ENCODE measurements at places on chromosomes 4 and X. TPM values are rescaled to one million over a fixed set of nuclear protein-coding genes. Genes with fewer than 3 reads are reported as not detected.

Gene KDR
- total RNA-seq, result not detected

Gene NRK
- total RNA-seq, result 3.6 TPM

Gene CSN1S1
- total RNA-seq, result not detected

Gene SLC4A4
- total RNA-seq, result 16.8 TPM

Gene NFXL1
- total RNA-seq, result 21.9 TPM

Gene OPRPN
- not detected for total RNA-seq

Gene LARP1B
- total RNA-seq, result 11.1 TPM

DNA sequence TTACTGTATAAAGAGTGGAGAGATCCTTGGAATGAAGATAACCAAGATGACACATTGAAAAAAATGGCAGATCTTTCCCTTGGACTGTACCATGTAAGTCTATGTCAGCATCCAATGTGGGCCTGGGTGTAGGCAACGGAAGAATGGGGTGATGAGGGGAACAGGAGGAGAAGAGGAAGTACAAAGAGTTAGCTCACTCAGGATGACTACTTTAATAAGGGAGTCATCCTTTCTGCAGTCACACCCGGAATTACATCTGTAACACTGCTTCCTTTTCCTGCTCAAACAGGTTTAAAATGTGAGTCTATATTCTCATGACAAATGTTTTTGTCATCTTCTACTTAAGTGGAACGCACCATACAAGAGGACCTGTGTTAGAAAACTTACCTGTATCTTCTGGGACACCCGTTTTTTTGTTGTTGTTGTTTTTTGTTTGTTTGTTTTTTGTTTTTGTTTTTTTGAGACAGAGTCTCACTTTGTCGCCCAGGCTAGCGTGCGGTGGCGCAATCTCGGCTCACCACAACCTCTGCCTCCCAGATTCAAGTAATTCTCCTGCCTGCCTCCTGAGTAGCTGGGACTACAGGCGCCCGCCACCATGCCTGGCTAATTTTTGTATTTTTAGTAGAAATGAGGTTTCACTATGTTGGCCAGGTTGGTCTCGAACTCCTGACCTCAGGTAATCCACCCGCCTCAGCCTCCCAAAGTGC is 18.0 kb downstream of the HPSE start:
- no peak for DNase-seq

Gene TRIM61
- 4.7 TPM for total RNA-seq

Gene MAGEA9B
- total RNA-seq, result not detected

DNA sequence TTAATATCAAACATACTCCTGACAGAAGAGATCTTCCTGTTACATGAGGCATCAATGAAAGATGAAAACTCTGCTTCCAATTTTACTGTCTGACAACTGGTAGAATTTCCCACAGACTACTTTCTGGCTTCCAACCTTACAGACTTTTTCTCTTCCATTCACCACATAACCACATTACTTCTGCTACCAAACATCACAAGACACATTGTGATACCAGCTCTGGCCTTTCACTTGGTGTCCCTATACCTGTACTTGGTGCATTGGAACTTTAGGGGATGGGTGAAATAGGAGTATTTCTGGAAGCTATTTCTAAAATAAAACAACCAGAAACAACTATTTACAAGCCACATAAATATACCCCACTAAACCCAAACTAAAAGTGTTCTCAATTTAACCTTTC is 20.5 kb downstream of the AMTN start:
- DNase-seq, result no peak

DNA sequence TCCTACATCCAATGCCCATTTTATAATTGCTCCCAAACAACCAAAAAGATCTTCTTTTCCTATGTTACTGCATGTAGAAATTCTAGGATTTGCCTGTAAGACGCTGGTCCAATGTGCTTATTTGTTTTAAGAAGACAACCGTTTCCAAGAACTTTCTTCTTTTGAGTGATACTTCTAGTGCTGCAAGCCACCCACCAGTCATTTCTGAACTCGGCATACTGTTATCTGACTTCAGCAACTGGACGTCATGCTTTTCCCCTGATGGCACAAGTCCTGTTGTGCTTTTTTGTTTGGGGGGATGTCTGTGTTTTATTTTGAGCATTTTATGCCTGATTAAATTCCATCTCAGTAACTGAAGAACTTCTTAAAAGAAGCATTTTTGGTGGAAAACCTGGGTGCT is 16.0 kb upstream of the RAP1GDS1 start:
- no peak for DNase-seq

GRCh38 chrX:12401252-12401651 is 263.0 kb downstream of the FRMPD4 start:
- DNase-seq, result no peak

- DNase-seq, result peak; percentile 83
Measured at GRCh38 chr4:173878701-173879100, 348.7 kb upstream of the HAND2 start.

Gene ACOX3
- total RNA-seq, result 24.2 TPM

DNA sequence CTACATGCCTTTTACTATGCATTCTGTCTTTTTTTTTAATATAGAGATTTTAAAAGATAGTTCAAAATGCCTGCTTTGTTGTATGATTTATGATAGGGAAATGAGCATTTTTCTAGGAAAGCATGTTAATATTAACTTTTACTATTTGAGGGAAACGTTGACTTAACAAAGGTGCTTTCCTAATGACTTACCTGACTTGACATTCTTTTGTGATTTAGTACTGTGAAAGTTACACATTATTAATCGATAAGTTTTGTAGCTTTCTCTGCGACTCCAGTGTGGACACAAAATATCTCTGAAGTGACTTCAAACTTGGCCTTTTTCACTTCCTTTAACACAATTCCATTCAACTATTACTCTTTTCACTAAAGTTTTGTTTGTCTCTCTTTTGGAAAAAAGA is 184.3 kb downstream of the GC start:
- no peak for DNase-seq

GRCh38 chrX:9940421-9940820 is 26.7 kb upstream of the CLDN34 start:
- peak; percentile 82 for DNase-seq

- DNase-seq, result no peak
Measured at GRCh38 chr4:53767482-53767881, 176.2 kb upstream of the LNX1 start.

DNA sequence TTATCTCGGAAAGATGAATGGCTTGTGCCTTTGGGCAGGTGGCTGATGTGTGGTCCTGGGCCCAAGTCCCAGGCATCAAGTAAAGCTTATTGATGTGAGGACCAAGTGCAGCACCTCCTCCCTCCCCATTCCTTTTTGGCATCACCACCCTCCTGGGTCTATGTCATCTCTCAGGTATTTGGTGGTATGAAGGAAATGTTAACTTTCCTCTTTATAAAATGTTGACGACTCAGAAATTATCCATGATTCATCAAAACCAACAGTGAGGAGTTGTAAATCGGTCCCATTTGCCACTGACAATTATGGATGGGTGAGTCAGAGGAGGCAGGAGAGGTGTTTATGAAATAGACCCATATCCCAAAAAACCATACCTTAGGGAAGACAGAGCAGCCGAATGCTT is 229.4 kb upstream of the GATB start:
- DNase-seq, result peak; percentile 41

GRCh38 chrX:8728932-8729535 is 2.9 kb downstream of the ANOS1 start:
- DNase-seq, result no peak

DNA sequence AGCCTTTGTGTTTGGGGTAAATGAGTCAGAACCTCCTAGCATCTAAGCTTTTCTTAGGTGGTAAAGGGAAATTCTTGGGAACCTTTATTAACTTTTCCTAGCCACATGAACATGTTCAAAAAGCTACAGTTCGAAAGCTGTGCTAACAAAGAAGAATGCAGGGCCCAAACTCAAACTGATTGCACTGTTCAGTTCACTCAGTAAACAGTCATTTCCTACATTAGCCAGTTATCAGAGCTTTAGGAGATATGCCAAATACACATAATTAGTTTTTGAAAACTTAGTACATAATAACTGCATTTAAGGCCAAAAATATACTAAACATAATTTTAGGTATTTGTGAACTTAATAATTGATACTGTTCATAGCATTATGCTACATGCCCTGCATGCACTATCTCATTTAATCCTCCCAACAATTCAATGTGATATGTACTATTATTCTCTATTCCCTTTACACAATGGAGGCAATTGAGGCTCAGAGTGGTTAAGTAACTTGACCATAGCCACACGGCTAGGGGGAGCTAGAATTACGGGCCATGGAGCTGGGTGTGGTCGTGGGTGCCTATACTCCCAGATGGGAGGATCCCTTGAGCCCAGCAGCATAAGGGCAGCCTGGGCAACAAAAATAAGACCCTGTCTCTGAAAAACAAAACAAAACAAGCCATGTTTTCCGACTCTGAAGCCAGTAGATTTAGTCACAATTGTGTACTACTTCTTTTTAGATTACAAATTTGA is 43.9 kb upstream of the PDGFRA start:
- DNase-seq, result peak; percentile 6

- DNase-seq, result peak; percentile 33
Measured at GRCh38 chr4:143025081-143025704, 159.5 kb upstream of the USP38 start.

DNA sequence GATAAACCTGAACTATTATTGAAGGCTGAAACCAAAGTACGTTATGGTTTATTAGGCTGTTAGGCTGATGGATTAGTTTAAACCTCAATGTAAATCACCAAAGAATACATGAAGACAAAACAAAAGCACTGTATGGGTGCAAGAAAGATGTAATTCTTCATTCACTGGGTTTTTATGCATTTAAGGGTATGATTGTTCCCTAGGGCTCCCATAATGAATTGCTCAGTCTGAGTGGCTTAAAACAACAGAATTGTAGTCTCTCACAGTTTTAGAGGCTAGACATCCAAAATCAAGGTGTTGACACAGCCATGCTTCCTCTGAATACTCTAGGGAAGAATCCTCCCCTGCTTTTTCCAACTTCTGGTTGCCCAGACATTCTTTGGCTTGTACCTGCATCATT is 222.8 kb downstream of the TENM3 start:
- DNase-seq, result no peak

- no peak for DNase-seq
Measured at GRCh38 chr4:28868841-28869240, 1851.3 kb upstream of the PCDH7 start.

DNA sequence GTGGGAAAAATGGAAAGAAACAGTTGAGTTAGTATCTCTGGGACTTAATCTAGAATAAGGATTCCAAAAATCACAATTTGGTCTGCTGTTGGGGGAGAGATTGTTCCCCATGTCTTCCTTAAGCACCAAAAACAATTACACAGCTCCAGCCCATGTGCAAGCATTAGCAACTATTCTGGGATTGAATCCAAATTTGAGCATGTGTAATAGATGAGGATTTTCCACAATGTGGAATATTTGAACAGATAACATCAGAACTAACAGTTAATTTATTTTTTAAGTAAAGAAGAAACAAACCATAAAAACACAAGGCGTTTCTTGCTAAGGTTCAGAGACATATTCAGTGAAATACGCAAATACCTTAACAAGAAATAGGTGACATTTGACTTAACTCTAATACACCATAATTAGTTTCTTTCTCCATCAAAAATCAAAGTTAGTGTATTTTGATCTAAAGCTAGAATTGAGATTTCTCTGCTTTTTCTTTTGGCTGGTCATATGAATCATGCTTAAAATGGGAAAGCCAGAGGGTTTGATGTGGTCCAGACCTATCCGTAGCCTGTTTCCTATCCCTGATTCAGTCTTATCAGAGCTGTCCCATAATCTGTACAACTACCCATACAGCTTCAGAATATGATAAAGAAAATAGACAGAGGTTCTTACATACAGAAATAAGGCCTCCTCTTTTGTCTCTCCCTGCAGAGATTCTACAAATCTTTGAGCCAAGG is 413.4 kb downstream of the PACRGL start:
- no peak for DNase-seq

GRCh38 chr4:126564283-126564854 is 1068.4 kb upstream of the INTU start:
- DNase-seq, result peak; percentile 6

DNA sequence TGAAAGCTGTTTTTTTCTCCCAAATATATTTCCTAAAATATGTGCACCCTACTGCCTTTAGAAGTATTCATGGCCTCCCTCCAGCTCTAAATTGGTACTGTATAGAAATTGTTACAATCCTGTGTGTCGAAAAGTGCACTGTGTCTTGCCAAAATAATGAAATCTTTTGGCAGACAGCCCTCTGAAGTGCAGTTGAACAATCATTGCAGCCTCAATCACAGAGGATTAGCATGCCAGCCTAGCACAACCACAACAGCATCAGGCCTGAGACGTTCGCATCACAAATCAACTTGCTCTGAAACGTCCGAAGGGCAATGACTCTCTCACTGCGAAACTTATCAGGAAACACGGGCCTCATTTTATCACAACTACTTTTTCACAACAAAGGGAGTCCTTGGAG is 99.0 kb downstream of the ANOS1 start:
- no peak for DNase-seq

- DNase-seq, result peak; percentile 1
Measured at GRCh38 chrX:134460862-134461220, 876 bp downstream of the HPRT1 start.

- no peak for DNase-seq
Measured at GRCh38 chr4:56197387-56197786, 189.9 kb downstream of the AASDH start.

DNA sequence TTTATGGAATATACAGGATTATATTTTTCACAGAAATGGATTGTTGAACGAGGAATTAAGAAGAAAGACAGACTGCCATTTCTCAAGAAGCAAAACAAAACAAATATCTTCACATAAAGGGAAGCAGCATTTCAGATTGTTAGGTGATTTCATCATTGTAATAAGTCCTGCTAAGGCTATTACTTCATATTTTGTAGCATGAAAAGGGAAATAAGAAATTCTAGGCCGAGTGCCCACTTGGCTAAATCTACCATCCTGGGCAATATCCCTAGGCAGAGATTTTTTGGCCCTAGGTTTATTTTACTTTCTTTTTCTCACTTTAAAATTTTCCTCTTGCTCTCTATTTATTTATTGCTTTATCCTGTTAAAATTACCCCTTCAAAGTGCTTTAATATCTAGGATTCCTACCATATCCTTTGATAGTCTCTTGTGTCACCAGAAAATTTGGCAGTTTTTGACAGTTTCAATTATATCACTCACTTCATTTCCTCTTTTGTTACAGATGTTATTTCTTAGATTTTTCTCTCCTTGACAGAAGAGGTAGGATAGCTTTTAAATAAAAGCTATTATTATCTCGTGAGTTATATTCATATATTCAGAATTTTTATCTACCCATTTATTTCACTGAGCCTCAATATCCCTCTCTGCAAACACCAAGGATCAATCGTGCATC is 142.3 kb downstream of the PDGFC start:
- DNase-seq, result peak; percentile 29

Gene ITIH6
- total RNA-seq, result not detected

Gene CRLF2
- total RNA-seq, result not detected

- DNase-seq, result no peak
Measured at GRCh38 chrX:125093852-125094251, 225.8 kb upstream of the TEX13C start.

- DNase-seq, result no peak
Measured at GRCh38 chr4:134740290-134740689, 538.7 kb upstream of the PABPC4L start.

GRCh38 chr4:48566034-48566384 is 76.0 kb downstream of the ZAR1 start:
- DNase-seq, result no peak

Gene IL2
- not detected for total RNA-seq

Gene GLRA2
- not detected for total RNA-seq

- DNase-seq, result no peak
Measured at GRCh38 chrX:115425359-115425758, 135.6 kb upstream of the PLS3 start.

- peak; percentile 13 for DNase-seq
Measured at GRCh38 chr4:112279882-112280315, 5.8 kb downstream of the TIFA start.

Gene CT55
- not detected for total RNA-seq

GRCh38 chr4:7750972-7751371 is 188.7 kb downstream of the AFAP1 start:
- no peak for DNase-seq
